Non-pigmented ciliary epithelial cell (primary cell): ENCODE measurements at places on chromosomes 12 and 14.

GRCh38 chr12:115375186-115375991 lies 691.4 kb upstream of the TBX3 start:
- DNase-seq = peak; percentile 37

- no peak for DNase-seq
Measured at GRCh38 chr14:36502558-36503508, 17.2 kb downstream of the NKX2-1 start.

DNA sequence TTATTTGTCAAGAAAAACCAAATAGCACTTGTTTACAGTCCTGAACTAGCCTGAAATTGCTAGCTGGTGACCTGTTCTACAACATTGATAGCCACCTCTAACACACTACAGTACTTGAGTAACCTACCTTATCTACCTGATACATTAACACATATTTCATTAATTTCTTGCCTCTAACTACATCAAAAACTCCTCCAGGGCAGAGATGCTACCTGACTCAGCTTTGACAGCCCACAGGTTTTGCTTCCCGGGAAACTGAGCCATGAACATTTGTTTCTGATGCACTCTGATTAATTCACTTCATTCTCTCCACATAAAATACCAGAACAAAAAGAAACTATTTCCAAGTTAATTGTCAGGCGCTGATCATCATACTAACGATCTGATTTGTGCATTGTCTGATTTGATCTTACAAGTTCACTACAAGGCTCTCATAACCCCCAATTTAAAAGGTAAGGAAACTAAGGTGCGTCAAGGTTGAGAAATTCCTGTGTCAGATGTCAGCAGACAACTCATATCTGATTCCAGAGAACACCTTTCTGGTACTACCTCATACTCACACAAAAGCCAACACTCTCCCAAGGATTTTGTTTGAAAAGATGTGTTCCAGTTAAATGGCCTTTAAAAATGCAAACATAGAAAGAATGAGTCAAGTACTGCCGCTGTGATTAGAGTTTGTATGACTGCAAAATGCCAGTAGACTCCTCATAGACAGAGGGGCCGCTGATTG lies 768.7 kb downstream of the BCL11B start:
- DNase-seq = no peak

DNA sequence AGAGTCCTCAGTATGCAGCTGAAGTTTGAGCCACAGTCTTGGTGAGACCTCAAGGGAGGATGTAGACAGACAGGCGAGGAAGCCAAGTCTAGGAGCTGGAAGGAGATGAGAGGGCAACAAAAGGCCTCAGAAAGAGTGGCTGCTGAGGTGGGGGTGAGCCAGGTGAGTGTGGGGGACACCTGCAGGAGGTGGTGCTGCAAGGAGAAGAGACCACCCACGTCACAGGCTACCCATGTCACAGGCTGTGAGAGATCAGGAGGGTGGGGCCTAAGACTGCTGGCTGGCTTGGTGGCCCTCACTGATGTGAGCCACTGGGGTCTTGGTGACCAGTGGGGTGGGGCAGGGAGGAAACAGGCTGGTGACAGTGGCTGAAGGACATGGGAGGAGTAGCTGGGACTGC lies 97.3 kb downstream of the KIF26A start:
- DNase-seq = no peak

DNA sequence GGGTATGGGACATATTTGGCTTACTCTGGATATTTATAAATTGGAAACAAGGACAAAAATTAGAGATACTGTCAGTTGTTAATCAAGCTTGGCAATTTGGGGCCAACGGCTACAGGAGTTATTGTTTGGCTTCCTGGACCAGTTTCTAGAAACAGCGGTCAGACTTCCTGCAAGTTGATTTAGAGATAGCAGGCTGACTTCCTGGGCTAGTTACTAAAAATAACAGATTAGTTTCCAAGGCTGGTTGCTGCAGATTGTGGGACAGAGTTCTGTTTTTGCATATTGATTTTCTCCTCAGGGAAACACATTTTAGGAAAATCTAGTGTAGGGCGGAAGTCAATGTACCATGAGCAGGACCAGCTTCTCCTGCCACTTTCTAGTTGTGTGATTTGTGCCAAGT lies 144.0 kb upstream of the TMPO start:
- no peak for DNase-seq

DNA sequence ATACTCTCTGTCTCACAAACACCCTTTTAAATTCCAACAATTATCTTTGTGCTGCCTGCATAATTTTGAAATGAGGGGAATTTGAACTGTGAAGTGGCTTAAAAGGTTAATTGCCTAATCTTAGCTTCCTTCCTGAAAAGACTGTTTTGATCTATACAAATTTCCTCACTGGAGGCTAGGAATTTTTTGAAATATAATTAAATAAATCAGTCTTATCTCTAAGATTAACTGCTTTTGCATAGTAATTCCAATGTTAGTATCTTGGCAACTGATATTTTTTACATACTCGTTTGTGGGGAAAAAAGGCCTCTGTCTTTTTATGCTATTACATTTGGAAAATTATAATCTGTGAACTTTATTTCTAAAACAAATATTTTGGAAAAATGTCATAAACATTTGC lies 498.5 kb downstream of the TMTC2 start:
- no peak for DNase-seq

GRCh38 chr14:61899497-61899896 lies 137.3 kb downstream of the SNAPC1 start:
- no peak for DNase-seq

DNA sequence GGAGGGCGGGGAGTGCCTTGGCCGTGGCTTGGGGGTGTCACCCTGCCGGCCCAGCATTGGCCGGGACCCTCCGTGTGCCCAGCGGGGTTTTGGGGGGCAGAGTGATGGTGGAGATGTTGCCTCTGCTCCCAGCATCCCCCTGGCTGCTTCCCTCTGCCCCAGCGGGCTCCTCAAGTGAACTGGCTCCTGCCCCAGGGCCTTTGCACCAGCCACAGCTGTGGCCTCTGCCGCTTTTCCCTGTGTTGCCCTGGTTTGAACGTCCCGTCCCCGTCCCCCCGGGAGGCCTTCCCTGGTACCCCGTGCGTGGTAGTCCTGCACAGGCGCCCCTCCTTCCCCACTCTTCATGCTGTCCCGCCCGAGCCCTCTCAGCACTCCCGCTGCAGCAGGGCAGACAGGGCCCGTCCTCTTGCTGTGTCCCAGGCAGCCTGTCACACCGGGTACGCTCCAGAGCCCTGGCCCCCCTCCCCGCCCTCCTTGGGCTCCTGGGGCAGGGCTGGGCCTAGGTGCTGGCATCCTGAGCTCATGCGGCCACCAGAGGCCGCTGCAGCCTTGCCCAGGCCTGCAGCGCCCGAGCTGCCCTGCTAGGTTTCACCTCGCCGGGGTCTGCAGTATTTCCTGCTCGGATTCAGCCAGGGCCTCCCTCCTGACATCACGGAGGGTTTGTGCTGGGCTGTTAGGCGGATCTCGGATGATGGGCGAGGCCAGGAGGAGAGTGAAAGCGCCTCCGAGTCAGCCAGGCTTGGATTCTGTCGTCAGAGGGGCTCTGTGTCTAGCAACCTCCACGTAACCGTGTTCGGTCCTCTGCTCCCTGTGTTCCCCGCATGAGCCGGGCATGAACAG lies 9.5 kb downstream of the NOC4L start:
- peak; percentile 19 for DNase-seq

GRCh38 chr12:71664411-71665089 lies 449 bp downstream of the THAP2 start:
- DNase-seq = no peak

GRCh38 chr14:32404784-32405573 lies 75.9 kb downstream of the AKAP6 start:
- DNase-seq = no peak

DNA sequence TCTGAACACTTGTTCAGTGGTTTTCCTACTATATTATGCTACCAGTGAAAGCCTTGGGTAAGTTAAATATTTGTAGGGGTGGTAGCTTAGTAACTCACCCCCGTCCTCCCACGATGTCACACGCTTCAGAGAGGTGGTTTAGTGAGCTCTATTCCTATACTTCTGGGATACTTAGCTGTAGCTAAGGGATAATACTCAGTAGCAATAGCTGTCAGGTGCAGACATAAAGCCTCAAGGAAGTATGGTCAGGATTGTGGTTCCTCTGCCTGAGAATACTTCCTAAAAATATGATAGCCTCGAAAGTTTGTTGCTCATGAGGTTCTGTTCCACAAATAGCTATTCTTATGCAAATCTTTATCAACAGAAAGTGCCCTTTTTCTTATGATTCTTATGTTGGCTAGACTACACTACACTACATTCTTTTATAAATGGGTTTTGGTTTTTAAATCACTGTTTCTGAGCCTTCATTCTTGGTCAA lies 11.9 kb downstream of the DLST start:
- DNase-seq = no peak

DNA sequence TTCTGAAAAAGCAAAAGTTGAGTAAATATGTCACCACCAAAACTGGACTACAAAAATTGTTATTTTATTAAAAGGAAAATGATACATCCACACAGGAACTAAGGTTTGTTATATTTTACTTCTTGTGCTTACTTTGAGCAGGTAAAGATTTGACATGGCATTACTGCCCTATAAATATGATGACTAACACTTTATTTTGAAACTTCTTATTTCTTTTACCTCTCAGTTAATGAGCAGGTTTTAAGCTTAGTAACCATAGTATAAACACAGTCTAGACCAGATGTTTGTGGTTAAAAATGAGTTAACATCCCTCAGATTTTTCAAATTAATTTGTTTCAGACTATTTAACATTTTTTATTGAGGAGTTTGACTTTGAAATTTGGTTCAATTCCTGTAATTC lies 862.5 kb upstream of the USP15 start:
- no peak for DNase-seq

GRCh38 chr12:29255042-29255441 lies 106.0 kb downstream of the FAR2 start:
- no peak for DNase-seq

GRCh38 chr14:92577321-92577742 lies 63.8 kb downstream of the RIN3 start:
- no peak for DNase-seq

- no peak for DNase-seq
Measured at GRCh38 chr14:69360438-69361108, 37.5 kb downstream of the ERH start.

DNA sequence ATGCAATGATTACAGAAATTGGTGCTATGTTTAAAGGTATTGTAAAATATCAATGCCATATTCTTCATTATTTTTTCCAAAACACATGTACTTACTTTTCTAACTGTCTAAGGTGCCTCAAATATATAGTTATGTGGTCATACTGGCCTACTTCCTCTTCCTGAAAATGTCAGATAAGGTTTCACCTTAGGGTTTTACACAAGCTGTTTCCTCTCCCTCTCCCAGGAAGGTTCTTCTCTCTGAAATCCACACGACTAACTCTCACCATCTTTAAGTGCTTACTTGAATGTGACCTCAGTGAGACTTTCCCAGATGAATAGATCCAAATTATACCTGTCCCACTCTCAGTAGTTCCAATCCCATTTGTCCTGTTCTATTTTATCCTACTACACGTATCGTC lies 11.6 kb upstream of the CLEC4D start:
- no peak for DNase-seq

- no peak for DNase-seq
Measured at GRCh38 chr12:30484658-30485057, 211.0 kb downstream of the IPO8 start.

DNA sequence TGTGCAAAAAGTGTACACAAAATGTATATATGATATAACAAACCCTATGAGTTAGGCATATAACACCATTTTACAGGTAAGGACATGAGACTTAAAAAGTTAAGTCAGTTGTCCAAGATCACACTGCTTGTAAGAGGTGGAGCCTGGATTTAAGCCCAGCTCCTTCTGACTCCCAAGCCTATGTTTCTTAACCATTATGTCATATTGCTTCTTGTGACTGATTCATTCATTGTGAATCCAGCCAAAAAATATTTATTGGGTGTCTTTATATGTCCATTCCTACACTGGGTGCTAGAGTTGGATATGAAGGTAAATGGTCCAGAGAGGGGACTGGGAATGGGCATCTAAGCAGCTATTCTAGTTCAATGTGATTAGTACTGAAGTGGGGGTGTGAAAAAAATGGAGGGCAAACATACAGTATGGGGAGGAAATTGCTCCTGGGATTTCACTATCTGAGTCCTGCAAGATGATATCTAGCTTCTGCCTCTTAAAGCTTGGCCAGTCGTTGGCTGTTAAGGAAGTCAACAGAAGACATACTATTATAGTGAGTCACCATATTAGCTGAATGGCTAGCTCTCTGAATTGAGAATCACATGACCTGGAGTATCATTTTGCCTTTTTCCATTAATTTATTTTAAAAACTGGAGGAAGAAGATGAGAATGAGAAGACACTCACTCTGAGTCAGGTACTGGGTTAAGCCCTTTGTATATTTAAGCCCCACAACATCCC lies 28.8 kb downstream of the PAX9 start:
- no peak for DNase-seq

GRCh38 chr14:81802341-81802740 lies 268.7 kb upstream of the SEL1L start:
- DNase-seq = no peak

DNA sequence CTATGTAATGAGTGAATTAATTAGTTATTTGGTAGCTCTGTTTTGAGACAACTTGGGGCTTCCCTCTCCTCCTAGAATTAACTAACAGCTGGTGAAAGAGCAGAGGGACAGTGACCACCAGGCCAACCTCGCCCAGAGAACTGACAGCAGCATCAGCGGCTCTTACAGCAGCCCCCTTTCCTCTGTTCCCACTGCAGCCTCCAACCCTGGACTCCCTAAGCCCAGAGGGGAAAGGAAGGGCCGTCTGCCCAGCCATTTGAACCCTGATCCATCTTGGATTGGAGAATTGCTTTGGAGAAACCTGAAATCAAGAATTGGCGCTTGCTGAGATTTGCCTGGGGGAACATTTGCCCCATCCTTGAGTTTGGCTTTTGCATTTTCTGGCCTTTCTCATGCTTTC lies 45.5 kb downstream of the B4GALNT3 start:
- DNase-seq = no peak

DNA sequence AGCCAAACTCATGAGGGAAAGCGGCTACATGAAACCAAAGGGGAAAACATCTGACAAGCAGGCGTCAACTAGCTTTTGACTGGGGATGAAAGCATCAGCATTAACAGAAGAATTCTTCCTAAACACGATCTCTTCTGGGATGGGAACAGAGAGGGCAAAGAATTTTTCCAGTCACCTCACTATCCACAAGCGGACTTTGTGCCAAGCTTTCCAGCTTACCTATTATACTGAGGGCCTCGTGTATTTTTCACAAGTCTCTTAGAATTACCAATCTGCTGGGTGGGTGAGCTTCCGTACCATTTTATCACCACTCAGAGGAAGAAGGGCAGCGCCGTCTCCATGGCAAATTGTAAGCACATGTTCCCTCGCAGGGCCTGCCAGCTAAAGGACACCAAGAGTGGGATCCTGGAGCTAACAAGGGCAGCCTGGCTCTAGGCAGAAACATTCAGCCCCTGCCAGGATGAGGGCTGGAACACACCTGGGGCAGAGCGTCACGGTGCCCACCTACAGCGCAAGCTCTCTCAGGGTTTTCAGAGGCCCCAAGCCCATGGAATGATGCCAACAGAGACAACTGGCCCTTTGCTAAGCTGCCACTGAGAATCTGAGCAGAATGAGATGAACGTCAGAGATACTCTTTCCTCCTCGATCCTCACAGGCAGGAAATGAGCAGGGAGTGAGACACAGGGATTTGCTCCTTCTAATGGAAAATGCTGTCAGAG lies 74.6 kb downstream of the CHGA start:
- no peak for DNase-seq
